ENCODE measurements at places on chromosomes 2 and 18.

DNA sequence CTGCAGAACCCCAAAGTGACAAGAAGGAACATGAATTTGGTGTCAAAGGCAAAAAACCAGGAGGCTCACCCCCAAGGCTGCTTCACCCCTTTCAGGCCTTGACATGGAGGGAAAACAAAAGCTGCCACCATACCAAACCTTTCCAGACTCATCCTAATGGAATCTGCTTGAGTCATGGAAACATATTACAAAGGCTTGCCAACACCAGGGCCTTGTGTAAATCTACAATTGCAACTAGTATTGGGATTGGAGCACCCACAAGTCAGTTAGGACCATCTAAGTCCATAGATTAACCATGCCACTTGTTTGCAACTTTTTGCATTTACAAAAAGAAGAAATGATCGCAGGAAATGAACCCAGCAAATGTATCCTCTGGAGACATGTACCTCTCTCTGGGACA lies 297.6 kb downstream of the CDCA7 start:
- DNase-seq = no peak

DNA sequence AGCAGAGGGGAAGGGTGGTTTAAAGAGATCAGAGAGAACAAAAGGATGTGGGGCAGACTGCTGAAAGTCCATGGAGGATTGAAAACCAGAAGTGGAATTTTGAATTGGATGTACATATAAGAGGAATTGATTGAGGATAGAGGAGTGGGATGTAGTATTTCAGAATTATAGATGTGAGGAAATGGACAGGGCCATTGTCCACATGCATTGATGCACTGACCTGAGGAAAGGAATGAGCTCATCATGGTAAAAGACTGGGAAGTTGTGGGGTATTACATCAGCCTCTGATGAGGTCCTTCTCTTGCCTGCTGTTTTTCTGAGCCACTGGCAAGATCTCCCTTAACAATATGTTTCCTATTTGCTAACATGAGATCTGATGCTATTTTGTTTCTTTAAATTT lies 365.7 kb upstream of the FANCL start:
- DNase-seq = no peak

DNA sequence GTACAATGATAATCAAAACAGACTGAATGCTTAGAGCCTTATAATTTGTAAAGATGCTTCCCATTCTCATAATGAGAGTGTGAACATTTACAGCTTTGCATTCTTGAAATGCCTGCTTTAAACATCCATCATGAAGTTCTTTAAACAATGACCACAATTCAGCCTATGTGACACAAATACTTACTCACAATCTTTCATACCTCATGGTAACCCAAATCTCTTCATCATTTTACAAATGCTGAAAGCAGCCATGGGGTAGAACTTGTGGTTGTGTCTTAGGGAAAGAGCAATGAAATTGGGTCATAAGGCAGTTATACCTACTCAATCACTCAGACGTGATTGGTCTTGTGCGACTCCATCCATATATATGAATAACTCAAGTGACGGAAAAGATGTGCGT lies 140.7 kb downstream of the RND3 start:
- DNase-seq = no peak

DNA sequence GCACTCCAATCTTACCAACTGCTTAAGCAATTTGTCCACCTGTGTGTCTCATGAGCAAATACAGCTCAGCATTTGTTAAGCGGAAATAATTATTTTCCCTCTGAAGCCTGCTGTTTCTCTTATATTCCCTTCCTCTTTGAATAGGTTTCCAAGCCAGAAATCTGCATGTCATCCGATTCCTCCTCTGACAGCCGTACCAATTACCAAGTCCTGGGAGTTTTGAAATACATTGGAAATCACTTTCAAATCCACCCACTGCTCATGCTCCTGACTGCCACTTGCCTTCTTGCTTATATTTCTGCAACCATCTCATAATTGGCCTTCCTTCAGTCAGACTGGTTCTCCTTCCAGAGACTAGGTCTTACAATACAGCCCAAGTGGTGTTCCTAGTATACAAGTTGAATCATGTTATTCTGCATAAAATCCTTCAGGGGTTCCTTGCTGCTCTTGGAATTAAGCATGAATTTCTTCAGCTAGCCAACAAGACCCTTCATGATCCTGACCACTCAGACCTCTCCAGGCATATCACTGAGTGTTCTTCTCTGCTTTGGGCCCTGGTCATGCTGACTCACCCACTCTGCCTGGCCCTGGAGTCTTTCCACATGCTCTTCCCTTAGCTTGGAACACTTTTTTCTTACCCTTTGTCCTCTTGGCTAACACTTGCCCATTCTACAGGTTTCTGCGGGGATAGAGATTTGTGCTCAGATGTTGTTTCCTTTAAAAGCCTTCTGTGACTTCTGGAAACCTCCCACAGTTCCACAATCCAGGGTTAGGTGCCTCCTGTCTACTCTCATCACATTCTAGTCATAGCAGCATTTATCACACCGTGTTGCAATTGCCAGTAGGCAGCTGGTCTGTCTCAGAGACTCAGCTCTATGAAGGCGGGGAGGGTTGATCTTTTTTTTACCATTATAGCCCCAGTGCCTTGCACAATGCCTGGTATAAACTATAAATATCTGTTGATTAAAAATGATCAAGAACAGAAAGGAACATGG lies 157.6 kb downstream of the ARL6IP6 start:
- DNase-seq = no peak

GRCh38 chr2:60383401-60384143 lies 169.9 kb downstream of the BCL11A start:
- no peak for DNase-seq

DNA sequence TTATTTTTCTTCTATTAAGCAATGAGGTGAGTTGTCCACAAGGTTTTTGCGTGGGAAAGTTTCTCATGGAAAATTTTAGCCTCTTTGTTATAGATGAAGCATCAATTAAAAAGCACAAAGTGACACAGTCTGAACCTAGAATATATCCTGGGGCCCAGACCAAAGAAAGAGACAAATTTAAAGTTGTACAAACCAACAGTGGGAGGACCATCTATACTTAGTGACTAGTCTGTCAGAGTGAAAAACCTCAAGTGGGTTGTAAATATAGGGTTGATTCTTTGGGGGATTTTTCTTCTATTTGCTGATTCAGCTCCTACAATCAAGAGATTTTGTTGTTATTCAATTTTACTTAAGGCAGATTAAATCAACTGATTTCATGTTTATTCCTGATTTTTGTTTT lies 256.2 kb downstream of the SATB2 start:
- DNase-seq = no peak

- peak; percentile 70 for DNase-seq
Observed at GRCh38 chr2:157492189-157492773, 48.4 kb upstream of the CYTIP start.

GRCh38 chr2:101442042-101442666 lies 32.8 kb downstream of the RFX8 start:
- DNase-seq = no peak

- no peak for DNase-seq
Observed at GRCh38 chr2:74374509-74375205, 5.5 kb downstream of the DCTN1 start.

- DNase-seq = no peak
Observed at GRCh38 chr2:202327858-202328257, 48.3 kb upstream of the BMPR2 start.

Measured in stimulated activated CD4-positive, alpha-beta T cell treated with anti-CD3 and anti-CD28 coated beads, Interleukin-1b, Interleukin-23, amount 100 ng/mL, for 4 hours (primary cell).